ENCODE measurements at places on chromosomes 1 and 21.

DNA sequence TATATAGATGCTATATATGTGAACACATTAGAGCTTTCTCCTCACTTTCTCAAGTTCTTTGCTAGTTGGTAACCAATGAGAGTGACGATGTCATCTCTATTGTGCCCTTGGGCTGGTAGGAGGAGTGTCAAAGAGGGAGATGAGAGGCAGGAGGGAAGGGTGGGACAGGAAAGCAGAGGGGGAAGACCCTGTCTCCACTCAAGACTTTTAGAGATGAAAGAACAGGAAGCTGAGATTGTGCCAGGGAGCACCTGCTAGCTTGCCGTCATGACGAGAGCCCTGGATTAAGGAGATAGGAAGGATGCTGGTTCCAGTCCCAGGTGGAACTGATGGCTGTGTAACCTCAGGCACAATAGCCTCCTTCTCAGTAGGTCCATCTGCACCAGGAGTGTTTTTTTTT is 16.7 kb downstream of the CNR2 start:
- H3K27ac ChIP-seq: no peak overlapping the region
- H3K4me3 ChIP-seq: no peak overlapping the region
- H3K27me3 ChIP-seq: no peaks in the 10 kb centered on the region
- no peak for DNase-seq
- no peaks in the 10 kb centered on the region for H3K4me1 ChIP-seq

GRCh38 chr1:174789399-174789798 is 210.3 kb upstream of the CACYBP start:
- H3K36me3 ChIP-seq: no peaks in the 10 kb centered on the region
- no peak overlapping the region for H3K27ac ChIP-seq
- no peaks in the 10 kb centered on the region for H3K4me1 ChIP-seq
- H3K27me3 ChIP-seq: no peaks in the 10 kb centered on the region
- no peak overlapping the region for H3K4me3 ChIP-seq
- DNase-seq: no peak

DNA sequence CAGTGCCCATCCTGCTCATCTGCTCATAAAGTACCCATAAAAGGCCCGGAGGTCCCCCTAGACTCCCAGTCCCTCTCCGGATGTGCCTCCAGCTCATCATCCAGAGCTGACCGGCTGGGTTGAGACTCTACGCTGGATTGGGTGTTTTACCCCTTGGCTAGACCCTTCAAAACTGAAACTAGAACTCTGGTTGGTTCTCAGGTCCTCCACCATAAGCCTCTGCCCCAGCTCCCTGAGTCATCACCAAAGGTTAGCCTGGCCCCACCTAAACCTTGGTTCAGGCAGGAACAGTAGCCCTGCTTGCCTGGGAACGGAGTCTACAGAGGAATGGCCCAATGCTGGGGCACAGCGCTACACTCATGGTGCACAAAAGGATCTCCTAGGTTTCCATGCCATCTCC is 75.1 kb downstream of the TLR5 start:
- H3K36me3 ChIP-seq: no peaks in the 10 kb centered on the region
- no peak overlapping the region for H3K27ac ChIP-seq
- no peaks in the 10 kb centered on the region for H3K27me3 ChIP-seq
- no peaks in the 10 kb centered on the region for H3K4me1 ChIP-seq

DNA sequence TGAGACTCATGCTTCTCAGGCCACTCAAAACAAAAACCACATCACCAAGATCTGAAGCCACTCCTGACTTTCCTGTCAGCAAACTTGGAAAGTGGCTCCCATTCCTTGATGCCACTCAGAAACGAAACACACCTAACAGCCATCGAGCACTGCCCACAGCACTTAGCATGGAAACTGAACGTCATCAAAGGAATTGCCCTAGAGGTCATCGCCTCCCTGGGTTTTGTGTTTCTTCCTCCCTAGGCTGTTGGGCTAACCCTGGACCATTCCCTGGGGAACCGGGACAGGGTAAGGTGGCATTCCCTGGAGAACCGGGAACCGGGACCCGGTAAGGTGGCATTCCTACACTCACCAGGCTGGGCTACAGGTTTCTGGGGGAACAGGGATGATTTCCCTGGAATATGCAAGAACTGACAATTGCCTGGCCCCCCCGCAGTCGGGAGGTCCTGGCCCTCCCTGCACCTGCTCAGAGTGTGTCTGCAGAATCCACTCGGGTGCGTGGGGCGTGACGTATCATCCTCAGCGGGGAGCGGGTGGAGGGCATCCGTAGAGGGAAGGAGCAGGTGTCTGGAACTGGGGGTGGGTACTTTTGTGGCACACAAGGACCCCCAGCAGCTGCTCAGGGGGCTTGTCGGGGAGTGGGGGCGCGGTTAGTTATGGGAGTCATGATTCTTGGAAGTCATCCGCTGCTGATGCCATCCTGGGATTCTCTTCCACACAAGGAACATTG is 30.3 kb downstream of the SLC45A1 start:
- H3K27ac ChIP-seq: no peak overlapping the region
- H3K4me3 ChIP-seq: no peak overlapping the region
- peaks cover 18% of the 10 kb centered on the region for H3K4me1 ChIP-seq
